LHCN-M2 (cell line): ENCODE measurements at places on chromosomes 5 and 9. TPM values are rescaled to one million over a fixed set of nuclear protein-coding genes. Genes with fewer than 3 reads are reported as not detected.
A peak's percentile ranks its signal among the peaks of the same experiment; 100 is the strongest.

Gene LRRC19
- not detected in 2 replicates for total RNA-seq

Gene HTR4
- 0.26 TPM in 1 of 2 replicates, not detected in the other for total RNA-seq

Gene GPR151
- total RNA-seq: not detected in 2 replicates

Gene KLHL3
- 0.19 and 0.34 TPM in 2 replicates for total RNA-seq

Gene OR1J2
- not detected in 2 replicates for total RNA-seq

Gene NR4A3
- 0.06 and 0.19 TPM in 2 replicates for total RNA-seq

DNA sequence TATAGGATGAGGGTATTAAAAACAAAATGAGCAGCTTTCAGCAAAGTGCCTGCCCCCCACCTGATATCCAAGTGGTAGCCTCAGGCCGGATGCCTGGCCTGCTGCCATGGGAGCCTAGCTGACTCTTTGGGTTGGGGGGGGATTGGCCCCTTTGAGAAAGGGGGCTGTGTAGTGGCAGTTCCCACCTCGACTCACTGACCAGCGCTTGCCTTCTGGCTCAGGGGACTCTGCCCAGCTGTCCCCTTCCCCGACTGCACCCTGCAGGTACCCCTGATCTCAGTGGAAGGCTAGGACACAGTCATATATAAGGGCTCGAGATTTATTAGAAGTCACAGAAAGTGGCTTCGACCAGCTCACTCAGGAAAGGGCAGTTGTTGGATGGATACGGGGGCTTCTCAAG is 1.5 kb upstream of the NEUROG1 start:
- DNase-seq: no peak

DNA sequence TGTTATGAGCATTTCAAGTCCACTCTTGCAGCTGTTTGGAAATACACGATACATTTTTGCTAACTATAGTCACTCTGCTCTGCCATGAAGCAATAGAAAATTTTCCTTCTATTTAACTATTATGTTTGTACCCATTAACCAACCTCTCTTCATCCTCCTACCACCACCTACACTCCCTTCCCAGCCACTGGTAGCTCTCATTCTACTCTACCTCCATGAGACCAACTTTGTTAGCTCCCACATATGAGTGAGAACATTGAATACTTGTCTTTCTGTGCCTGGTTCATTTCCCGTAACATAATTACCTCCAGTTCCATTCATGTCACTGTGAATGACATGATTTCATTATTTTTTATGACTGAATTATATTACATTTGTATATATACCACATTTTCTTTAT is 505.9 kb upstream of the CCNG1 start:
- no peak for DNase-seq

DNA sequence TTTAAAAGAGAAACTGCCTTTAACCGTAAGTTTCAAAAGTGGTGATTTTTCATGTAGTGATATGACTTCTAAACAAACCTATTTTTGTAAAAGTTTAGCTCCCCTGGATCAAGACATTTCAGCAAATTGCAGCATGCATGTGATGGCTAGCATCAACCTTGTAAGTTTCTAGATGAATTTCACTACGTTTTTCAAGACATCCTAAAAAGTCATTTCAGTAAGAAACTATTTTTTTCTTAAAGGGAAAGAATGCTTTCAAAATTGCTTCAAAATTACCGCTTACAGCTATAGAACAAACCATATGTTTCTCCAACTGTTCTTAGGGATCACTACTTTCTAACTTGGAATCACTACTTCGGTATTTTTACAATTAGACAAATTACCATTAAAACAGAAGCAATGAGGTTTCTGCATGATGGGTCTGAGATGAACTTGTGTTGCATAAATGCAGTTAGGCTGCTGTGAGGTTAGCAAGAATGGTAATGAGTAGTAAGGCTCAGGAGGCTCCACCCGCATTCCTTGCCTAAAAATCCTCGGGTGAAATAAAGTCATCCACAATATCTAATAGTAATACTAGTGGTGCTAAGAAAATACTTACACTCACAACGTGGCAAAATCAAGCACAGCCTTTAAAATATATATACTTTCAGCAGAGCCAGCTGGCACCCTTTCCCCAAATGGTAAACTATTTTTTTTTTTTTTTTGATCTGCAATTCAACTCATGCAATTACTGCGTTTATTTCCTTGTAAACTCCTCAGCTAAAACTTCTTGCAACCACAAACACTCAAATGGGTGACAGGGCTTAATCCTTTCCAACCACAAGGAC is 53.8 kb downstream of the CDC14B start:
- DNase-seq: peak; percentile 25

GRCh38 chr5:35120715-35121114 is 73.0 kb upstream of the AGXT2 start:
- peak; percentile 9 for DNase-seq

GRCh38 chr9:129954868-129955550 is 88.0 kb downstream of the FNBP1 start:
- DNase-seq: no peak

DNA sequence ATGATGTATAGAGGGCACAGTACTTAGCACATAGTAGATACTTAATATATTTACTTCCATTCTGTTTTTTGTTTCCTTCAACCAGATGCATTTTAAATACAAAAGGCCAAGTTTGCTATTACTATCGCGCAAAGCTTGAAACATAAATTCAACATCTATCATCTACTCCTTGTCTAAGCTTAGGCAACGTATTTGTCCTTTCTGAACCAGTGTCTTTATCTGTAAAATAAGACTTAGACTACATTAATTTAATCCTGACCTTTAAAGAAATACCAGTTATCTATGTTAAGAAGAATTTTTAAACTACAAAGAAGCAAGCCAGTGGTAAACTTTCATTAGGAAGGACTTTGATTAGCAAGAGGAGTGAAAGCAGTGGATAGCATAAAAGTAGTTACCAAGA is 173.0 kb downstream of the WDR70 start:
- DNase-seq: no peak
